Putamen (tissue), 1 donor: ENCODE measurements at places on chromosomes 7 and 10.

DNA sequence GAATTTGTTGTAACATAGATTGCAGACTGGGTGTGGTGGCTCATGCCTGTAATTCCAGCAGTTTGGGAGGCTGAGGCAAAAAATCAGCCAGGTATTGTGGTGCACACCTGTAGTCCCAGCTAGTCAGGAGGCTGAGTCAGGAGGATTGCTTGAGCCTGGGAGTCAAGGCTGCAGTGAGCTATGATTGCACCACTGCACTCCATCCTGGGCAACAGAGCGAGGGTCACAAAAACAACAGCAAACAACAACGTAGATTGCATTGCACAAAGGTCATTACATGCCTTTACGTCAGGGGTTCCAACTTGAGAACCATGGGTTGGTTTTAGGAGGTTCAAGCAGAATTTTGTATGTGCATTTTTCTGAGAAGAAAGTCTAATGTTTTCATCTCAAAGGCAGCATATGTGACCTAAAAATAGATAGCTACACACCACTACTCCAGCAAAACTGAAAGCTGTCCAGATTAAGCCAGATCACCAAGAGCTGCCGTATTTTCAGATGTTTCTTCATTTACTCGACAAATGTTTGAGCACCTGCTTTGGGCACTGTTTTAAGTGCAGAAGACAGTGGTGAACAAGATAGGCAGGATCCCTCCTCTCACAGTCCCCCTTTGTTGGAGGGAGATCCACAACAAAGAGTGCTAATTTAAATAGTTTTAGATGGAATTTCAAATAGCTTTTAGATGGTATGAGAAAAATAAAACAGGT, 28.3 kb upstream of the CYP26C1 start:
- no peak for DNase-seq

- DNase-seq = no peak
These were observed 124.0 kb downstream of the HERPUD2 start for GRCh38 chr7:35570937-35571336.

DNA sequence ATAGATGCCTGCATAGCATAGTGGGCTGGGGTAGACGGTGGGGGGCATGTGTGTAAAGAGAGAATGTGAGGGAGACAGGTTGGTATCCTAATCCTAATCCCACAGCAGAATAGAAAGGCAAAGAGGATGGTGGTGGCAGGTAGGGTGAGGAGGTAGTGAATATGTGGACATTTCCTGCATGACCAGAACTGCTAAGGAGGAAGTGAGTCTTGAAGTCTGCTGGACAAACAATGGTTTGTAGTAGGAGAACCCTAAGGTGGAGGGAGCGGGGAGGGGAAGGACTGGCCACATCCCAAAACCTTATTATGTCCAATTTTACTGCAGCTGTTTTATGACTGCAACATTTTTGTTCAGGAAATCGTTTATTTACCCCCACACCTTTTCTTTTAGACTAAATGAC, 279.7 kb downstream of the AUTS2 start:
- DNase-seq = no peak

- no peak for DNase-seq
These were observed 239.3 kb downstream of the AUTS2 start for GRCh38 chr7:69837387-69838068.

GRCh38 chr7:14073988-14074387, 84.5 kb upstream of the ETV1 start:
- no peak for DNase-seq

GRCh38 chr10:78371136-78371535, 337.5 kb downstream of the RPS24 start:
- DNase-seq = no peak

- no peak for DNase-seq
These were observed 1.2 kb downstream of the THNSL1 start for GRCh38 chr10:25017661-25018060.

DNA sequence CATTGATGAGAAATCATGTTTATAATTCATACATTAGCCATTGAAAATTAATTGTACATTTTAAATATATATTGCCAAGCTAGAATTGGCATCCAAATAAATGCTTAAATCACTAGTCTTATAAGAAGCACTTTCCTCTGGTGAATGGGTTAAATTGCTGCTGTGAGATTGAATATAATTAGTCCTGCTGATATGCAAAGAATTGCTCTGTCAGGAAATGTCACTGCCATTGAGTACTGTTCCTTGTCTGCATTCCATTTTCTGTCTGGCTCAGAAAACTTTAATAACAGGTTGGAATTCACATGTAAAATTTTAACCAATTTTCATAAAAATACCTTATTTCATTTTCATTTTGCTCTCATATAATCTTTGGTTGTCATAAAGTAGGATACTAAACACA, 589.1 kb downstream of the MAGI2 start:
- no peak for DNase-seq

DNA sequence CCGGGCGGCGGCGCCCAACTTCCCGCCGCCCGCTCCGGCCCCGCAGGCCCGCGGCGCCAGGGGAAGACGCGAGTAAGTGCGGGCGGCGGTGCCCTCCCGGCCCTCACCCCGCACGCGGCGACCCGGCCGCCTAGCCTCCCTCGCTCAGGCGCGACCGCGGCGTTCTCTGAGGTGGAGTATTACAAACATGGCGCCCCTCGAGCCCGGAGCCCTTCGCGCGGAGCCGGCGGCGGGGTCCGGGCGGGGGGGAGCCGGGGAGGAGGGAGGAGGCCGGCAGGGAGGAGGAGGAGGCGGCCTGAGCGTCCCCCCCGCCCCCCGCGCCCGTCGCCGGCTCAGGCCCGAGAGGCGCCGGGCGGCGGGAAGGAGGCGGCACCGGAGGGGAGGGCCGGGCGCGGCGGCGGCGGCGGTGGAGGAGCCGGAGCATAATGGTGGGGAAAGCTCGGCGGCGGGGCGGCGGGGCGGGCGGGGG, at the start of gene ZMYND11:
TSS of gene ZMYND11 (plus strand) at position 324 of the 469 bp plus-strand sequence. CDS start 44,558 bp downstream, outside the sequence.
- DNase-seq = peak; percentile 68

- no peak for DNase-seq
These were observed 18.4 kb downstream of the ADAM8 start for GRCh38 chr10:133258066-133258817.

- no peak for DNase-seq
These were observed 217.5 kb downstream of the SDK1 start for GRCh38 chr7:3518546-3518945.

GRCh38 chr10:30736685-30737232, 107.2 kb upstream of the LYZL2 start:
- DNase-seq = no peak

DNA sequence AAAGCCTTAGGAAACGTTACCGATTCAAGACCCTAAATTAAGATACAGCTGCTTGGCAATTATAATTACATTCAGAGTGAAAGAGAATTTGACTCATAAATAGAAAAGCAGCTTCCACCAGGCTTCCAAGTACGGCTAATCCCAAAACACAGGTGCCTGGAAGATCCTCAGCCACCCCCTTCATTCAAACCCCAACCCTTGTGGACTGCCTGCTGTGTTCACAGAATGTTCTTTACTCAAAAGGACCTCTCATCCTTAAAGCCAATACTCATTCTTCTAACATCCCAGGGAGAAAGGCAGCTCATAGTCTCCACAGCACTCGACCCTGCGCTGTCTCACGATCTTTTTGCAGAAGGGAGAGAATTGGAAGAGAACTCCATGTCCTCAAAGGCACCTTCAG, 32.9 kb downstream of the RNF32 start:
- no peak for DNase-seq

DNA sequence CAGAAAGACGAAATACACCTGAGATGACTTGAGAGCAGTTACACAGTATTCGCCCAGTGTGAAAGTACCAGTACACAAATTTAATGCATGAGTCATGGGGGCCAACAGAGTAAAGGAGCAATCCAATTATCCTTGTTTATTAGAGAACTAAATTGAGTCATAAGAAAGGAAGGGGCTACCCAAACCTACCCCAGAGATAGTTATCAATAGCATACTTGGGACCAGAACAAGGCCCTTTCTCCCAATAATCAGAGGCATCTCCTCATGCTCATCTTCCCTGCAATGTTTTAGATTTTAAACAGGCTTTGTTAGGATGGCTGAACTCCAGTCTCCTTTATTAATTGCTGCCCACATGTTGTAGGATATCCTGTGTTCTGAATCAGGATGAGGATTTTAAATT, 239.7 kb upstream of the LRGUK start:
- DNase-seq = no peak

DNA sequence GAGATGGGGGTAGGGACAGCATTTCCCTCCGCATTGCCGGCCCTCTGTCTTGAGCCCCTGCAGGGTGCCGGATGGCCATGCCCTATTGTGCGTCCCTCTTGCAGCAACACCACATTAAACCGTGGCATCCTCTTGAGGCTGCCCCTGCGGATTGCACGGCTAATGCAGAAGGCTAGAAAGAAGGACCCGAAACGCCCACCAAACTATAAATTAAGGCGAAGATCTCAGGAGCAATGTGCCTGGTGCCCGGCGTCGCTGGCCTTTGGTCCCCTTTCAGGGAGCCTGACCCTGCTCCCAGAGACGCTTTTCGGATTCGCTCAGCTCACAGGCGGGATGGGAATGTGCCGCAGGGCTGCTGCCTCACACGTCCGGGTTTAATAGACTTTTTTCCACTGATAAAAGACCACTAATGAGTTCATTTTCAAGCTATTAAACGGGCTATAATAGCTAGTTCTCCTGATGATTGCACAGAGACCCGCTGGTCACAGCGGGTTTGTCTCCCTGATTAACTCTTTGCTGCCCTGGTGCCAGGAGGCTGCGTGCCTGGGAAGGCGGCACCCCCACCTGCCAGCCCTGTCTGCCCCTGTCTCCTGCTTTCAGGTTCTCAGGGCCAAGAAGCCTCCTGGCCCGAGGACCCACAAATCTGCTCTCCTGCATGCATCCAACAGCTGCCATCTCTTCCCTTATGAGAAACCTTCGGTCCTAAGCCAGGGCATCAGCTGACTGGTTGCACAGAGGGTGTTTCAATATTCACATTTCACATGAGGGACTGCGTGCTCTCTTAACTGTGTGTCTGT, 128.3 kb downstream of the ADARB2 start:
- no peak for DNase-seq

GRCh38 chr7:154584352-154585252, 418.3 kb downstream of the PAXIP1 start:
- DNase-seq = no peak

GRCh38 chr7:25256333-25256819, 28.1 kb upstream of the NPVF start:
- no peak for DNase-seq

- no peak for DNase-seq
These were observed 144.7 kb downstream of the MDFIC start for GRCh38 chr7:115066634-115067033.

DNA sequence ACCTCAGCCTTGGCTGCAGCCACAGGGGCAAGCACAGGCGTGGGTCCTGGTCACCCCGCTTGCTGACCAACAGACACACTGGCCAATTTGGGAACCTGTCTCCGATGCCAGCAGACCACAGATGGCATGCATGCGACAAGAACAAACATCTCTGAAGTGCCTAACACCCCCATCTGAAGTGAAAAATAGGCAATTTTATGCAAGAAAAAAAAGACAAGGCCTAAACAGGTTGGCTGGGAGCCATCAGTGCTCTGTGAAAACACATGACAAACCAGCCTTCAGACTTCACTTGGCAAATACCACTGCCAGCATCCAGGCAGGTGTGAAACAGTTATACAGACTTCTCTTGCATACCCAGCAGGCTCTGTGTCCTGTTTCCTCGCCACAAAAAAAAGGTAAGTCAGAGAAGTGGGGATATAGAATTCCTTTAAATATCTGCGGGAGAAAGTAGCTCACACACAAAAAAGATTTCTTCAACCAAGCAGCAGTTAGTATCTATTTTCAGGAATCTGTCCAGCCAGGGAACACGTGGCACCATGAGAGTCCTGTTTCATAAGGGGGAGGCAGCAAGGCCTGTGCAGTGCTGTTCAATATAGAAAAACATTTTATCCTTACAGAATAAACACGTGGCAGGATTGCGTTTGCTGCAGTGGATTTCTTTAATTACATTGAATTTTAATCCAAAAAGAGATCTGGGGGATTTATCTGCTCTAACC, 293.4 kb upstream of the MKLN1 start:
- no peak for DNase-seq

DNA sequence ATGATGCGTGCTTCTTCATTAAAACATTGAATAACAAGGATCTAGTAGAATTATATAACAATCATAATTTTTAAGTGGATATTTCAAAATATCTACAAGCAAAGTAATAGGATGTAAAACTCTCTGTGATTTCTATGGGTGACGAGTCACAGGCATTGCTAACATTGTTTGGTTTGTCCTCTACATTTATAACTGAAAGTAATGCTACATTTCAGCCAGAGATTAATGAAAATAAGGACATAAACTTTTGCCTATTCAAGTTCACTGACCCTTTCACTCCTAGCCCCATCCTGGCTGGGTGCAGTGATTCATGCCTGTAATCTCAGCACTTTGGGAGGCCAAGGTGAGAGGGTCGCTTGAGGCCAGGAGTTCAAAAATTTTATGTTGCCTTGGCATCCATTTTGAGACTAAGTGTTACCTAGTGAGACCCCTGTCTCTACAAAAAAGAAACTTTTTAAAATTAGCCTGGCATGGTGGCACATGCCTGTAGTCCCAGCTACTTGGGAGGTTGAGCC, 38.4 kb upstream of the HSPA12A start:
- no peak for DNase-seq

GRCh38 chr10:74190494-74190893, 39.5 kb downstream of the ADK start:
- no peak for DNase-seq

- DNase-seq = no peak
These were observed 32.2 kb downstream of the VWA2 start for GRCh38 chr10:114271075-114271778.

- DNase-seq = peak; percentile 26
These were observed 102.5 kb downstream of the RAMP3 start for GRCh38 chr7:45259966-45260646.

- no peak for DNase-seq
These were observed 10.4 kb downstream of the HTR7 start for GRCh38 chr10:90847436-90847835.

GRCh38 chr10:44011603-44011981, 362.9 kb upstream of the ZNF32 start:
- DNase-seq = no peak

DNA sequence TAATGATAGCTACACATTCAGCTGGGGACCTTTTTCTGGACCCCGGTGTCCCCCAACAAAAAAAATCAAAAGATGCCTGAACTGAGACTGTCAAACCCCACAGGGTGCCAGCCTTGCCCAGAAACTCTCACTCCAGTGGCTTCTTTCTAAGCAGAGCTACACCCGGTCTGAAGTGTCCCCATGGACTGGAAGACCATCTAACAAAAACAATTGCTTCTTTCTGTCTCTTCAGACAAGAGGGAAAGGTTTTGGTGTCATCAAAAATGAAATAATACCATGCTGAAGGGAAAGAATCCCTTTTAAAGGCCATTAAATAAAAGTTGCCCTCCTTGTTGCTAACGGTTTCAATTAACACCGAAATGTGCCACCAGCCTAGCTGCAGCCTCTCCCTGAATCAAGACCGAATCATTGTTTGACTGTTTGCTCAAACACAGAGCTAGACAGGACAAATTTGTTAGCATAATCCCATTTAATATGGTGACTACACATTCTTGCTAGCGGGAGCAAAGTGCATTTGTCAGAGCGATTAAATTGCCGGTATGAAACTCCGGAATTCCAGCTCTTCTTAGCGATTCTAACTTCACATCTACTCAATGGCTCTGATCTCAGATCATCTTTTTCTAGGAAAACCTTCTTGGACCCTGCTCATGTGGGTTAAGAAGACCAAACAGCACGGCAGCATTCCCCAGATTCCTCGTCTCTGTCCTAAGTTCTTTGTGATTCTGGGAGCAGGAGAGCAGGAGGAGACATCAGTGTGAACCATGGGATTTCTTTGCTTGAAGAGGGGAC, 397.5 kb upstream of the PRKCQ start:
- no peak for DNase-seq
